ENCODE measurements at places on chromosomes 5 and 9. TPM values are rescaled to one million over a fixed set of nuclear protein-coding genes. Genes with fewer than 3 reads are reported as not detected.

Gene FOXD4L3
- total RNA-seq = not detected

- H3K4me1 ChIP-seq = no peaks in the 10 kb centered on the region
- no peak overlapping the region for H3K4me3 ChIP-seq
- H3K27ac ChIP-seq = no peak overlapping the region
- no peak for DNase-seq
- H3K36me3 ChIP-seq = no peaks in the 10 kb centered on the region
These were observed 189.3 kb upstream of the MAST4 start for GRCh38 chr5:66406761-66407336.

- no peaks in the 10 kb centered on the region for H3K36me3 ChIP-seq
- H3K27ac ChIP-seq = no peak overlapping the region
- no peak overlapping the region for H3K4me3 ChIP-seq
- no peaks in the 10 kb centered on the region for H3K27me3 ChIP-seq
- no peak for DNase-seq
- no peaks in the 10 kb centered on the region for H3K4me1 ChIP-seq
These were observed 78.8 kb downstream of the FSTL4 start for GRCh38 chr5:133533541-133533940.

Gene TEX48
- total RNA-seq = not detected

- no peaks in the 10 kb centered on the region for H3K4me1 ChIP-seq
- H3K4me3 ChIP-seq = no peak overlapping the region
- no peaks in the 10 kb centered on the region for H3K36me3 ChIP-seq
- no peak overlapping the region for H3K27ac ChIP-seq
These were observed 1703.8 kb downstream of the MAT2B start for GRCh38 chr5:165209101-165209727.

Gene STKLD1
- 0.94 TPM for total RNA-seq

- no peak overlapping the region for H3K4me3 ChIP-seq
- no peaks in the 10 kb centered on the region for H3K36me3 ChIP-seq
- H3K4me1 ChIP-seq = no peaks in the 10 kb centered on the region
These were observed 79.0 kb downstream of the GLDC start for GRCh38 chr9:6566409-6567139.

GRCh38 chr5:76709762-76710161 lies 6.2 kb upstream of the F2R start:
- no peaks in the 10 kb centered on the region for H3K27me3 ChIP-seq
- H3K4me1 ChIP-seq = no peaks in the 10 kb centered on the region
- H3K4me3 ChIP-seq = no peak overlapping the region

GRCh38 chr9:34876096-34876495 lies 82.0 kb upstream of the PHF24 start:
- no peaks in the 10 kb centered on the region for H3K4me1 ChIP-seq
- H3K36me3 ChIP-seq = no peaks in the 10 kb centered on the region
- no peak overlapping the region for H3K4me3 ChIP-seq
- no peak for DNase-seq
- no peak overlapping the region for H3K27ac ChIP-seq

GRCh38 chr9:18061856-18062255 lies 412.1 kb upstream of the ADAMTSL1 start:
- H3K36me3 ChIP-seq = no peaks in the 10 kb centered on the region
- H3K27me3 ChIP-seq = no peaks in the 10 kb centered on the region
- DNase-seq = no peak

DNA sequence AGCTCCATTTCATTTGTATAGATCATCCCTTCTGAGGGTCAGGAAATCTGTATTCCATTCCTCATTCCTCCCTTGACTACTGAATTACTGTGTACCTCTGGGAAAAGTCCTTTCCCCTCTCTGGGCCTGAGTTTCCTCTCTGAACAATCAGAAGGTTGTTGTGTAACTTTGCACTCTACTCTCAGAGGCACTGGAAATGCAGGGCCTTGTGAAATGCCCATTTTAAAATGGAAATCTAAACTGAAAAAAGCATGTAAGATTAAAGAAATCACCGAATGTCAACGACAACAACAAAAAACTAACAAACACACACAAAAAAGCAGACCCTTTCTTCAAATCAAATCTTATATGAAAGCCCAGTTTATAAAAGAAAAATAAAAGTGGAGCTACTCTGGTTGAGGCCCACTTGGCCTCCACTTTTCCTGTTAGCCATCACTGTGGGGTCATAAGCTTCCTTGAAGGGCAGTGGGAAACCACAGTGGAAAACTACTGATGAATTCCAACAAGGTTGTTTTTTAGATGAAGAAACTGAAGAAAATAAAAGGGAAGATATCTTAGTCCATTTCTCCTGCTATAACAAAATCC lies 21.6 kb upstream of the GRPEL2 start:
- no peak overlapping the region for H3K4me3 ChIP-seq
- H3K27ac ChIP-seq = no peak overlapping the region
- no peaks in the 10 kb centered on the region for H3K36me3 ChIP-seq
- DNase-seq = no peak
- H3K27me3 ChIP-seq = no peaks in the 10 kb centered on the region

GRCh38 chr5:37804401-37804800 lies 35.4 kb downstream of the GDNF start:
- no peak overlapping the region for H3K4me3 ChIP-seq
- H3K27me3 ChIP-seq = no peaks in the 10 kb centered on the region
- H3K27ac ChIP-seq = no peak overlapping the region
- no peaks in the 10 kb centered on the region for H3K4me1 ChIP-seq
- H3K36me3 ChIP-seq = no peaks in the 10 kb centered on the region
- DNase-seq = no peak

Gene CYLC2
- not detected for total RNA-seq

GRCh38 chr5:107997338-107997980 lies 326.7 kb upstream of the EFNA5 start:
- H3K27ac ChIP-seq = no peak overlapping the region
- no peaks in the 10 kb centered on the region for H3K36me3 ChIP-seq
- H3K4me1 ChIP-seq = no peaks in the 10 kb centered on the region

DNA sequence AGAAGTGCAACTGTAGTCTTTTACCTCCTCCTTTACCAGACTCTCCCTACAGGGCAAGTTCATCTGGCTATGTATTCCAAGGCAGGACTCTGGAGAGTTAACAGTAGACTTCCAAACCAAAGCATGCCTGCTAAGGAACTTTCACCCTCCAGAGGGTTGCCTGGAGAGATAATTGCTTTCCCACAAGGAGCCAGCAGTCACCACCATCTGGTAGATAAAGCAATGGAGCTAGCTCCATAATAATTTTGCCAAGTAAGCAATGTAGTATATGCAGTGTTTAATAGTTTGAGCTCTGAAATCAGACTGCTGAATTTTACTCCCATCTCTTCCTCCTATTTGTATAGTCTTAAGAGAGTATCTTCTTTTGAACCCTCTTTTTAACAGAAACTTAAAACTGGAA lies 566.8 kb upstream of the PTGER4 start:
- H3K4me3 ChIP-seq = no peak overlapping the region
- H3K27me3 ChIP-seq = no peaks in the 10 kb centered on the region
- no peaks in the 10 kb centered on the region for H3K36me3 ChIP-seq
- no peaks in the 10 kb centered on the region for H3K4me1 ChIP-seq
- DNase-seq = no peak
- no peak overlapping the region for H3K27ac ChIP-seq

DNA sequence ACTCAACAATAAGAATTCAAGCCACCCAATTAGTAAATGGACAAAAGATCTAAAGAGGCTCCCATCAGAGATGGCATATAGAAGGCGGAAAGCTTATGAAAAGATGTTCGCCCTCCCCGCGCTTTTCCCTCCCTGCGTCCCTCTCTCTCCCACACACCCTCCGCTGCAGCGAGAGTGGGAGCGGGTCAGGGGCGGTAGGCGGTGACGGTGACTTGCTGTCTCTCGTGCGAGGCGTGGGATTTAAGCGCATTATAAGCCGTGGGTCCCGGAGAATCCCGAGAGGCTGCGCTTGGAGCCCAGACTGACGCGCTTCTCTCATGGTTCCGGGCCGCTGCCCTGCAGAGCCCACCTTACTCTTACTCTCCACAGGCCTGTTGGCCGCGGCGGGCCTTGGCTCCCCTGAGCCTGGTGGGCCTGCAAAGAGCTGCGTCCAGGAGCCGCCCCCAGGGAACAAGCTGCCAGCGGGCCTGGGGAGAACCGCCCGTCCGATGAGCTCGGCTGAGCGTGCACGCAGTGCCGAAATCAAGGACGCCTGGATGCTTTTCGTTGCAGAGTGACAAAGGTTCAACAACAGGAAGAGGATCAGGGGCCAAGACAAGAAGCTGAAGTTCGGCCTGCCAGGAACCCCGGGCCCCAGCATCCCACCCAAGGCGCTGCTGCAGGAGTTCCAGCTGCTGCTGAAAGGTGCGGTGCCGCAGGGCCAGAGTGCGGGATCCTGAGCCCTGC lies 42.6 kb upstream of the BICD2 start:
- H3K27ac ChIP-seq = no peak overlapping the region
- no peaks in the 10 kb centered on the region for H3K36me3 ChIP-seq
- no peak for DNase-seq
- H3K4me3 ChIP-seq = no peak overlapping the region

GRCh38 chr5:160486573-160486972 lies 64.9 kb downstream of the PTTG1 start:
- H3K36me3 ChIP-seq = no peaks in the 10 kb centered on the region
- no peak overlapping the region for H3K4me3 ChIP-seq

Gene PLAC8L1
- not detected for total RNA-seq

Gene TGFBR1
- 11.6 TPM for total RNA-seq

DNA sequence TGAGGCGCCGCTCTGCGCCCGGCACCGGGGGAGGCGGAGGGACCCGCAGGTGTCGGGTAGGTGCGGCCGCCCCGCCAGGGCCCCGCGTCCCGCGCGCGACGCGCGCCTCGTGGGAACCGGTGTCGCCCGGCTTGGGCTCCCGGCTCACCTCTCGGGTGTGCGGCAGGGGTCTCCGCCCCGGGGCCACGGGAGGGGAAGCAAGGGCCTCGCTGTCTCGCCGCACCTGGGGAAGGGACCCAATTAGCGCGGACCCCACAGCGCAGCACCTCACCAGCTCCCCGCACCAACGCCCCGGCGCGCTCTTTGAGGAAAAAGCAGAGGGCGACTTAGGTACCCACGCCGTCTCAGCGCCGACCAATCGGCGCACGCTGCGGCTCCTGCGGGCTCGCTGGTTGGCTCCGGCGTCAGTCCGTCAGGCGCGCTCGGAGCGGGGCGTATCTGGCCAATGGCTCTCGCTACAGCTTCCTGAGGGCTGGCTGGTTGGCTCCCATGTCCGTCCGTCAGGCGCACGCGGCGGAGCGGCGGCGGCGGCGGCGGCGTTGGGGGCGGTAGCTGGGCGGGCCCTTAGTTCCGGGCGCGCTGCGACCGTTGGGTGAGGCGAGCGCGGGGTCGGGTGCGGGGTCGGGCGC lies at the start of gene TRAF2:
TRAF2 (plus strand) TSS at position 567 of the 629 bp plus-strand sequence. CDS start 12,225 bp downstream, outside the sequence.
- no peaks in the 10 kb centered on the region for H3K27me3 ChIP-seq
- H3K4me3 ChIP-seq = peak within 1 kb of the TSS; percentile 85

- H3K27me3 ChIP-seq = no peaks in the 10 kb centered on the region
- H3K4me1 ChIP-seq = no peaks in the 10 kb centered on the region
- no peak overlapping the region for H3K27ac ChIP-seq
- no peak for DNase-seq
- H3K4me3 ChIP-seq = no peak overlapping the region
- no peaks in the 10 kb centered on the region for H3K36me3 ChIP-seq
These were observed 22.4 kb downstream of the C9 start for GRCh38 chr5:39341896-39342295.

GRCh38 chr5:74953937-74954720 lies 87.9 kb upstream of the FAM169A start:
- H3K4me3 ChIP-seq = no peak overlapping the region
- H3K27ac ChIP-seq = no peak overlapping the region
- no peaks in the 10 kb centered on the region for H3K4me1 ChIP-seq
- H3K27me3 ChIP-seq = no peaks in the 10 kb centered on the region

- H3K27ac ChIP-seq = peak overlapping the region; percentile 72
- H3K36me3 ChIP-seq = no peaks in the 10 kb centered on the region
- DNase-seq = no peak
- H3K4me1 ChIP-seq = peaks cover 25% of the 10 kb centered on the region
- no peak overlapping the region for H3K4me3 ChIP-seq
These were observed 3.2 kb downstream of the ATOSB start for GRCh38 chr9:35112257-35113020.
